Endothelial cell (in vitro differentiated cells): ENCODE measurements at places on chromosomes 16 and 17.
A peak's percentile ranks its signal among the peaks of the same experiment; 100 is the strongest.

DNA sequence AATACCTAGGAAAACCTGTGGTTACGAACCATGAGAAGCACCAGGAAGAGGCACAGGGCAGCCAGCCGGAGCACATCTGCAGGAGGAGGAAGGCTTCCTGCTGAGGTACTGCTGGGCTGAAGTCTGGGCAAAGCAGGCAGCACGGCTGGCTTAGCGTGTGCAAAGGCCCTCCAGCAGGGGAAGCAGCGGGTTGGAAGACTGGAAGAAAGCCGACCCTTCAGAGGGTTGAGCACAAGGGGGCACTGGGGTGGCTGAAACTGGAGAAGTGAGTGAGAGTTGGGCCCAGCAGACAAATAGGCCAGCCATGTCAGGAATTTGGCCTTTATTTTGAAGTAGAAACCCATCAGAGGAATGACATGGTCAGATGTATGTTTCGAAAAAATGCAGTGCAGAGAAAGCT lies 12.1 kb upstream of the HSD3B7 start:
- DNase-seq = no peak

GRCh38 chr16:48347980-48348379 lies 37.2 kb downstream of the SIAH1 start:
- DNase-seq = no peak

GRCh38 chr17:82300707-82301270 lies 16.6 kb downstream of the CD7 start:
- DNase-seq = peak; percentile 78

DNA sequence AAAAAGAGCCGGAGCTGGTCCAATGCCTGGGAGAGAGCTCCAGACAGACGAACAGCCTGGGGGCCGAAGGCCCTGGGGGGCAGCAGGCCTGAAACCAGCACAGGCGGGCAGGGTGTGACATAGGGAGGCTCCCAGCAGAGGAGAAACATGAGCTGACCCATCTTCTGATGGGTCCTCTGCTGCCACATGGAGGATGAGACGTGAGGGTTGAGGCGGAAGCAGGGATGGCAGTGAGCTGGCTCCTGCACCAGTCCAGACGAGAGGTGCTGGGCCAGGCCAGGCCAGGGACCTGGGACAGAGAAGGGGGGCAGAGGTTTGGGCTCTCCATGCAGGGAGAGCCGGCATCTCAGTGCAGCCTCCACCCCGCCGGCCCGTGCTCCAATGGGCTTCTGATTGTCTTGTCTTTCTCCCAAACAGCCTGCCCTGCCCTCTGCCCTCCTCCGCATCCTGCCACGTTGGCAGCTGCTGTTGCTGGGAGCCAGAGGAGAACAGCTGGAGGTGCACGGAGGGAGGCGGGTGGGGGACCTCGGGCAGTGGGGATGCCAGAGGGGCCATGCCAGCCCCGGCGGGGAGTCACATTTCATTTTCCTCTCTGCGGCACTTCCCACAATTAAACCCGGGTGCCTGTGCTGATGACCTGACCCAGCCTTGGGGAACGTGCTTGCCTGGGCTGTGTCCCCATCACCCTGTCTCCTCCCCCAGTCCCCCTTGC lies 139.1 kb upstream of the GSE1 start:
- DNase-seq = no peak

GRCh38 chr17:76597156-76598003 lies 11.7 kb upstream of the ST6GALNAC2 start:
- no peak for DNase-seq

- DNase-seq = no peak
Observed at GRCh38 chr17:80704894-80705293, 160.3 kb downstream of the RPTOR start.

DNA sequence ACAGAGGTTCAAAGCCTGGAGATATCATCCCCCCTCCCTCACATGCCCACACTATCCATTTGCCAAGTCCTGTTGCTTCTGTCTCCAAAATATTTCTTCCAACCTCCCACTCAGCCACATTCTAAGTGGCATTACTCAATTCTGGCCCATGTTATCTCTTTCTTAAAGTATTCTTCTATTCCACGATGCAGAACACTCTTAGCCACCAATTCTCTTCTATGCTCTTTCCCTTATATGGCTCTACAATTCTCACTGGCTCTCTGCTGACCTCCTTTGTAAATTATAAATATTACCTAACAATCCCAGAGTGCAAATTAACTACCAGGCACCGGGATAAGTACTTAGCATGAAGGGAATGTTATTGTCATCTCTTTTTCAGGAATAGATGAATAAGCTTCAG lies 82.4 kb downstream of the KCNJ2 start:
- no peak for DNase-seq

GRCh38 chr16:53094013-53094630 lies 39.3 kb downstream of the CHD9 start:
- DNase-seq = peak; percentile 37

DNA sequence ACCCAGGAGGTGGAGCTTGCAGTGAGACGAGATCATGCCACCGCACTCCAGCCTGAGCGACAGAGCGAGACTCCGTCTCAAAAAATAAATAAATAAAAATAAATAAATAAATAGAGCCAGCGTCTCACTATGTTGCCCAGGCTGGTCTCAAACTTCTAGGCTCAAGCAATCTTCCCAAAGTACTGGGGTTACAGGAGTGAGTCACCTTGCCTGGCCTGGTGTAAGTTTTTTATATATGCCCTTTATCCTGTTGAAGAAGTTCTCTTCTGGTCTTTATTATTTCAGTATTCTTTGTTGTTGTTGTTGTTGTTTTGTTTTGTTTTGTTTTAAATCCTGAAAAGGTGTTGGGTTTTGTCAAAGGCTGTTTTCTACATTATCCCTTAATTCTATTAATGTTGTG lies 30.1 kb upstream of the ABCC1 start:
- no peak for DNase-seq

GRCh38 chr17:49508061-49508865 lies 13.2 kb downstream of the NGFR start:
- no peak for DNase-seq

DNA sequence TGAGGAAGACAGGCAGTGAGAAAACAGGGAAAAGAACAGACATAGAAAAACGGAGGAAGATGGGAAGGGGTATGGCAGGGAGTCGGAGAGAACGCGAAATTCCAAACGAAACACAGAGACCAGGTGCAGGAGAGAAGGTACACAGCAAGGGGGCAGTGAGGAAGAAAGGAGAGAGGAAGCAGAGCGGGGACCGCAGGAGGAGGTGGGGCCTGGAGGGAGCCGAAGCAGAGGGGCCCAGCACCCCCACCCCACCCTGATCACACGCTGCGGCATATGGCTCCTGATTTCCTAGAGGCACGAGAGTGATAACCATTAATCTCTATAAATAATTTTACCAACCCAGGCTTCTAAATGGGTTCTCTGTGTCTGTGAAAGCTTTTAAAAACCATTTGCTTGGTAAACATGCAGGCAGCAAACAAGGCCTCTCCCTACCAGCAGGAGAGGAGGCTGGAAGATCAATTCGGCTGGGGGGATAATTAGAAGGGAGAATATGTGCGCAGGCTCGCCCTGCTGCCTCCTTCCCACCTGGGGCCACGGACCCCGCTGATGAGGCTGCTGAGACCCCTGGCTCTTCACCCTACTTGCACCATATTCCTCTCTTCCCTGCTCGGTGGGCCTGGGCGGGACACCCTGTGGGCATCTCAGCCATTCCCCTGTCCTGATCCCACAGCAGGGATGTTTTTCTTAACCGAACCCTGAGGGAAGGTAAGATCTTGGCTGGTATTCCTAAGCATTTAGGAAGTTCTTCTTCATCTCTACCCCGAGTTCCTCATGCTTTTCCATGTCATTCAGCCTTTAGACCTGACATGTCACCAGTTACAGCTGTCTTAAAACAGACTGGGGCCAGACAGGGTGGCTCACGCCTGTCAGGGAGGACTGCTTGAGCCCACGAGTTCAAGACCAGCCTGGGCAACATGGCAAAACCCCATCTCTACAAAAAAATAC lies 86.7 kb downstream of the TMEM132E start:
- DNase-seq = no peak

GRCh38 chr17:73803964-73804435 lies 159.8 kb upstream of the SDK2 start:
- DNase-seq = no peak

GRCh38 chr16:85017151-85017550 lies 5.8 kb upstream of the ZDHHC7 start:
- DNase-seq = no peak

GRCh38 chr17:81160747-81161453 lies 4.4 kb upstream of the PVALEF start:
- DNase-seq = no peak

GRCh38 chr17:62802561-62803205 lies 5.4 kb downstream of the MARCHF10 start:
- no peak for DNase-seq

GRCh38 chr17:22273308-22273707 lies 581.0 kb downstream of the KCNJ18 start:
- no peak for DNase-seq

- no peak for DNase-seq
Observed at GRCh38 chr17:62096401-62096670, 31.3 kb upstream of the MED13 start.

DNA sequence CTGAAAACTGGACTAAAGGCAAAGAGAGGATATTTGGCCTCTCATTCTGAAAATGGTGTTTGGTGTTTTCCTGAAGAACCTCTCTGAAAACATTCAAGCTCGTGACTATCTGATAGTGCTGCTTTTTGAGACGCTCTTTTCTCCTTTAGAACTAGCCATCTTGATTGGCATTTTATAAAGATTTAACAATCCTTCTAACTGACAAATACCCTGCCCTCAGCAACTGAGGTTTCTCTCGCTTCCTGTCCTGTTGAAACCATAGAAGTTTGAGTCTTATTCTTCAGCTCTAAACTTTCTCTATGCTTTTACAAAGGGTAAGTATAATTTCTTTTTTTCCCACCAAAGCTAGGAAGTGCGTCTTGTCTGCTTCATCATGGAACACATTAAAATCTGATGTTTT lies 13.3 kb downstream of the CNEP1R1 start:
- DNase-seq = no peak

DNA sequence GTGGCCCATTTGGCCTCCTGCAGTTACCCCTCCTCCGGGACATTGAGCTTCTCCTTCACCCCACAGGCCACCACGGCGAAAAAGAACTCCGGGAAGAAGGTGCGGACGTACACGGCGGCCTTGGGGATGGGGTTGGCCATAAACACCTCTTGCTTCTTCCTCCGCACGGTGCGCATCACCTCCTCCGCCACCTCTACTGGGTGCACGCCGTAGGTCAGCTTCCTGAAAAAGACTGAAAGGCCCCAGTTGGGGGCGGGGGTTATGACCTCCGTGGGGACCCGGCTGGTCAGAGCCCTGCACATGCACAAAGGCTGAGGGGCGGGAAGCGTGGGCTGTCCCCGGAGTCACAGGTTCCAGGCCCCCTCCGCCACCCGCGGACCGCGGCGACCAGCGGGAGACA lies 19.9 kb downstream of the DHRS7C start:
- no peak for DNase-seq

GRCh38 chr16:69195369-69196029 lies 8.5 kb downstream of the SNTB2 start:
- DNase-seq = no peak

DNA sequence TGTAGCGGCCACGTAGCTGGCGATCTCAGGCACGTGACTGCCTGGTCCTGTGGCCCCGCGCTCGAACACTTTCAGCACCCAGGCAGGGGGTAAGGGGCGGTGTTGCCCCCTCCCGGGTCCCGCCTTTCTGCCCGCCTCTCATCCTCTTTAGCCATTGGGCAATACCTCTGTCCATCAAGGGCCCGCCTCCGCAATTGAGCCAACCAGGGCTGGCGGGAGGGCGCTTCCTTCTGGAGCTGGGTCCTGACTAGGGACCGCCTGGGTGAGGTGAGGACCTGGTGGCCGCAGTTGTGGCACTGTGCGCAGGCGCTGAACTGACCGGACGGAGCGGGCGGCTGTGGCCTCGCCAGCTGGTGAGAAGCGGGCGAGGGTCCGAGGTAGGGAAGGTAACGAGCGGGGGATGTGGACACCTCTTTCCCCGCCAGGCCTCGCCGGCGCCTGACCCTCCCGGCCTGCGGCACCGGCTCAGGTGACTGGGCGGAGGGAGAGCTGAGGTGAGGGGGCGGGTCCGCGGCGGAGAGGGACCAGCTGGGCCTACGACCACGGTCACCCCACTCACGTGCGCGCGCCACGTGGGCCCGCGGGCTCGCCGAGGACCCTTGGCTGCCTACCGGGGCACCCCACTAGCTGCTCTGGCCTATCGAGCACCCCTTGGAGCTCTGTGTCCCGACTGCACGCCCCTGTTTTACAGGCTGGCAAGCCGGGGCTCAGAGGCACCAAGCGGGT lies at the start of gene PDP2:
TSS of gene PDP2 (plus strand) at position 228 of the 726 bp plus-strand sequence. CDS start 3,770 bp downstream, outside the sequence.
- DNase-seq = peak; percentile 92

DNA sequence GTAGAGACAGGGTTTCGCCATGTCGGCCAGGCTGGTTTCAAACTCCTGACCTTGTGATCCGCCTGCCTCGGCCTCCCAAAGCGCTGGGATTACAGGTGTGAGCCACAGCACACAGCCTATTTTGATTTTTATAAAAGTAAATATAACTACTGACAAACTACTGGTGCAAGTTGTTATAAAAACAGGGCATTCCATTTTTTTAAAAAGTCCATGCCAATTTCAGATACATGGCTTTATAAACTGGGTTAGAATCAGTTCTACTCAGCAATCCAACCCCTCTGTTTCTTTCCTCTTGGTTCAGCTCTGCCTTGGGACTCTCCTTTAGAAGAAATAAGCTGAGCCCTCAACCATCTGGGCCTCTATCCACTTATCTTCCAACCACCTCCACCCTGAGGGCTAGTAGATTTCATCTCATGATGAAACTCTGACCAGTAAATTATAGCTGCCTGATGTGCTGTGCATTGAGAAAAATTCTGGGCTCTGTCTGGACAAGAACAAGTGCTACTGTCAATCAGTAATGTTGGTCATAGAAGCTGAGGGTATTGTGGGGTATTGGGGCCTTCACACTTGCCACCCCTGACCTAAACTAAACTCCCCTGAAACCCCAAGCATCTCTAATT lies 10.2 kb downstream of the RANBP10 start:
- no peak for DNase-seq

- no peak for DNase-seq
Observed at GRCh38 chr17:47945529-47946508, 4.4 kb downstream of the PNPO start.

DNA sequence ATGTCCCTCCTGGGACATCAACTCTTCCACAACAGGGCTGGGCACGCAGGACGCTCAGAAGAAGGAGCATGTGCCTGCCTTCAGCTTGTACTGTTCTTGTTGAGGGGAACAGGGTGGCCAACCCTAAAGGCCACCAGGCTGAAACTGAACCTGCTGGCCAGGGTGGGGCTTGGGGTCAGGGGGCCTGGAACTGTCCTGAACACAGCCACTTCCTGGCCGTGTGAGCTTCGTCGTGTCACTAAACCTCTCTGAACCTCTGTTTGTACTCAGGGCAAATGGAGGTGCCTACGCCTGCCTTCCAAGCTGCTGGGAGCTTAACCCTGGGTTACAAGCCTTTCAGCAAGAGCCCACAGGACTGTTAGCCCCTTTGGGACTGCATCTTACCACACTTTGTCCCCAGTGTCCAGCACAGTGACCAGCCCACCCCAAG lies 6.7 kb downstream of the ARHGAP27 start:
- DNase-seq = no peak

- DNase-seq = no peak
Observed at GRCh38 chr17:11642655-11643054, 44.4 kb downstream of the DNAH9 start.

GRCh38 chr16:70746708-70747424 lies 54.1 kb downstream of the VAC14 start:
- DNase-seq = no peak
